ENCODE measurements at places on chromosomes 12 and 14.

DNA sequence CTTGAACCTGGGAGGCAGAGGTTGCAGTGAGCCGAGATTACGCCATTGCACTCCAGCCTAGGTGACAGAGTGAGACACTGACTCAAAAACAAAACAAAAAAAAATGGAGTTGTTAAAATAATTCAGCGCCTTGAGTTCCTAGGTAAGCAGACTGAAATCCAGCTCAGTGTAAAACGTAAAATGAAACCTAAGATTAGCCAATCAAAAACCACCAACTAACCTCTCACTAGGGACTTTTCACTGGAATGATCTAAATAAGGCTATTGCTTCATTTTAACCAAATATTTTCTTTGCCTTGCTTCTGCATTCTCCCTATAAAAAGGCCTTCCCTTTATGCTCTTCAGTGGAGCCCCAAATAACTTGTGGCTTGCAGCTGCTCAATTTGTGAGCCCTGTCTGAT is 91.6 kb upstream of the HIF1A start:
- no peak for DNase-seq

DNA sequence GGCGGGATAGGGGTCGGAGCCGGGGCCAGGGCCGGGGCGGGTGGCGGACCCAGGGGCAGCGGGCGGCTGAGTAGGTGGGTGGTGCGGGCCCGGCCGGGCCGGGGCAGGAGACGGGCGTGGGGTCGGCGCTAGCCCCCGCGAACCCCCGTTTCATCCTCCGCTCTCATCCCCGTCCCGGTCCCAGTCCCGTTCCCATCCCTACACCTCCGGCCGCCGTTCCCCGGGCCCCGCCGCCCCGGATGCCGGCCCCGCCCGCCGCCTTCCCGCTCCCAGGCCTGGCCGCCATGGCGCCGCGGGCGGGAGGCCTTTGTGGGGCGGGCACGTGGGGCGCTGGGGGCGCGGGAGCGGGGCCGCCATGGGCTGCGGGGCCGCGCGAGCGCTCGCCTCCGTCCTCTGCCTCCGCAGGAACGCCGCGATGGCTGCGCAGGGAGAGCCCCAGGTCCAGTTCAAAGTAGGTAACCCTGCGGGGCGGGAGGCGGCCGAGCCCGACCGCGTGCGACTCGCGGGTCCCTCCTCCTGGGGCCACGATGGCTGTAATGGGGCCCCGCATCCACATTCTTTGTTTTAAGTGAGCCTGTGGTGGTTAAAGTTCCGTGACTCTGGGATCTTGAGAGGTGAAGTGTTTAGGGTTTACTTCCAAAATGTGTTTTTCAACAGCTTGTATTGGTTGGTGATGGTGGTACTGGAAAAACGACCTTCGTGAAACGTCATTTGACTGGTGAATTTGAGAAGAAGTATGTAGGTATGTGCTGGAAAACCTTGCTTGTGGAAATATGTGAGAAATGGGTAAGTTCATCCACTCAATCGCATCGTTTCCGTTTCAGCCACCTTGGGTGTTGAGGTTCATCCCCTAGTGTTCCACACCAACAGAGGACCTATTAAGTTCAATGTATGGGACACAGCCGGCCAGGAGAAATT is 572 bp downstream of the RAN start:
- DNase-seq = peak; percentile 50

- peak; percentile 74 for DNase-seq
Measured at GRCh38 chr14:50954811-50955372, 10.6 kb upstream of the PYGL start.

DNA sequence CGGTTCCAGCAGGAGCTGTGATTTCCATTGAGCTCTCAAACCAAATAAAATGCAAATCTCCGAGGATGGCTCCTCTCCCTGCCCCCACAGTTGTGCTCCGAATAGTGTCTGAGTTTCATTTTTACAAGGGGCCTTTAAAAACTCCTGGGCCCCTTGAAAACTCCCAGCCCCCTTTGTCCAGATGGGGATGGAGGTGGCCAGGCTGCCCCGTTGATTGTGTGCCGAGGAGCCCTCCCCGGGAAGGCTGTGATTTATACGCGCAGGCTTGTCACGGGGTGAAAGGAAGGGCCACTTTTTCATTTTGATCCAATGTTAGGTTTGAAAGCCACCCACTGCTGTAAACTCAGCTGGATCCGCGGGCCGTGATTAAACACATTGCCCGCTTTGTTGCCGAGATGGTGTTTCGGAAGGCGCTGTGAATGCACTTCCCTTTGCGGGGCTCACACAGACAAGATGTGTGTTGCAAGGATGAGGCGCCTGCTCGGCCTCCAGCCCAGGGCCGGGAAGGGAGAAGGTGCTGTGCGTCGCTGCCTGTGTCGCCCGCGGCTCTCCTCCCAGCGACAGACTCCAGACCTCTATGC is 98.8 kb downstream of the TMEM132C start:
- peak; percentile 1 for DNase-seq

All from hematopoietic multipotent progenitor cell treated with erythropoietin and hydrocortisone succinate and interleukin-3 and kit ligand, for 6 days (in vitro differentiated cells).